ENCODE measurements at places on chromosomes 3 and 15.
A peak's percentile ranks its signal among the peaks of the same experiment; 100 is the strongest.

GRCh38 chr3:49649576-49649975, 24.6 kb upstream of the APEH start:
- no peak for DNase-seq

DNA sequence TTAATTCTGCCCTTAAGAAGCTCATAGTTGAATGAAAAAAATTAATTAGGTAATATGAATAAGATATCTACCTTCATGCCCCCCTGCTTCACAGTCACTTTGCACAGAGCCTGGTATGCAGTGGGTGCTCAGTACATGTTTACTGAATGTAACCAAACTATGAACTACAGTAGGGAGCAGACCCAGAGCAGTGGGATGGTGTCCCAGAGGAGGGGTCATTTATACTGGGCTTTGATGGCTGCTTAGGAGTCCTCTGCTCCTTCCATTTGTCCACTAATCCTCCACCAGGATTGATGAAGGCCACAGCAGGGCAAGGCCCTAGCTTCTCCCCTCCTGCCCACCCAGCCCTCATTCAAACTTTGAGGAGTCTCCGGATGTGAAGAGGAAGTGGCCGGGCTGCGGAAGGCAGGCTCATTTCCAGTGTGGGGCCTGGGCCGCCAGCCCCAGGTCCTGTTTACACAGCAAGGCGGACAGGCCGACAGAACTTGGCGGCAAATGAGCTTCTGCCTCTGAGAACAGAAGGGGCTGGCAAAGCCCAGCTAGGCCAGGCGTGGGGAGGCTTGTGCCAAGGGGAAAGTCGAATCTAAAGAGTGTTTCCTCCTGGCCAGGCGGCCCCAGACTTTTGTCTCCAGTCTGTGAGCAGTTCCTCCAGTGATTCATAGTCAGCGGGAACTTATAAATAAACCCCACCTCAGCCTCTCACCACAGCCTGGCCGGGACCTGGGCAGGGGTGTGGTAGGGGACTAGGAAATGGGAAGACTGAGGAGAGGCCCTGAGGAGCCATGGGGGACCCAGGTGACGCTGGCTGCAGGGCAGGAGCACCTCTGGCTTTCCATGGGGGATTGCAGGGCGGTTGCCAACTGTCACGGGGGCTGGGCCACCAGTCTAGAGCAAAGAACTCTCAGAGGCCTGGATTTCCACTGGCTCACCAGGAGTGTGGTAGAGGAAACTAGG, 51.6 kb upstream of the LCTL start:
- no peak for DNase-seq

DNA sequence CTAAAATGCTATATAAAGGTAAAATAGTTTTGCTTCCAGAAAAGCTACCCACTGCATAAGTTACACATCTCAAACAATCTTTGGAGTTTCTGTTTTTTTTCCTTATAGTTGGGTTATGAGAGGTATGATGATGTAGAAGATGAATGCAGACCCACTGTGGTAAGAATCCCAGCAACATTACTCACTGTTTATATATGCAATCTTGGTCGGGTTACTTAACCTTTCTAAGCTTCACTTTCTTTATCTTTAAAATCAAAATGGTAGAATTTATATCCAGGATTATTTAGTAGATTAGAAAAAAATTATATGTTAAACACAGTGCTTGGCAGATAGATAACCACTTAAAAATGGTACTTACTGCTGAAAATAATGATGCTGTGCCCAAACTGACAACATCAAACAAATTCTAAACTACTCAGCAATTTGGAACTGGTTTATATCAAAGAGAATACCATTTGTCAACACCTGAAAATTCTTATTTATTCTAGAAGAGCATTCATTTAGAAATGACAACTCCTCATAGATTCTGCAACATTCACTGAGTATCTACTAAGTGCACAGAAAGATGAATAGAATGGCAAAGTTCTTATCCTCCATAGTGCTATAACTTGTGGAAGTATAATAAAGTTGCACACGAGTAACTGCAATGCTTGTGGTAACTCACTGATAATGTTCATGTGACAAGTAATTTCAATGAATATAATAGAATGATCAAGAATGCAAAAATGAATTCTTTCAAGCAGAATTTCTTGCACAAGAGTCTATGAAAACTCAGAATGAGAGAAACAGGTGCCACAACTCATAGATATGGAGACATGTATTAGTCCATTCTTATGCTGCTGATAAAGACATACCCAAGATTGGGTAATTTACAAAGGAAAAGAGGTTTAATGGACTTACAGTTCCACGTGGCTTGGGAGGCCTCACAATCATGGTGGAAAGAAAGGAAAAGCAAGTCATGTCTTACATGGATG, 129.0 kb upstream of the SLC7A14 start:
- no peak for DNase-seq

- DNase-seq: no peak
Observed at GRCh38 chr15:83610132-83610531, 43.8 kb upstream of the ADAMTSL3 start.

DNA sequence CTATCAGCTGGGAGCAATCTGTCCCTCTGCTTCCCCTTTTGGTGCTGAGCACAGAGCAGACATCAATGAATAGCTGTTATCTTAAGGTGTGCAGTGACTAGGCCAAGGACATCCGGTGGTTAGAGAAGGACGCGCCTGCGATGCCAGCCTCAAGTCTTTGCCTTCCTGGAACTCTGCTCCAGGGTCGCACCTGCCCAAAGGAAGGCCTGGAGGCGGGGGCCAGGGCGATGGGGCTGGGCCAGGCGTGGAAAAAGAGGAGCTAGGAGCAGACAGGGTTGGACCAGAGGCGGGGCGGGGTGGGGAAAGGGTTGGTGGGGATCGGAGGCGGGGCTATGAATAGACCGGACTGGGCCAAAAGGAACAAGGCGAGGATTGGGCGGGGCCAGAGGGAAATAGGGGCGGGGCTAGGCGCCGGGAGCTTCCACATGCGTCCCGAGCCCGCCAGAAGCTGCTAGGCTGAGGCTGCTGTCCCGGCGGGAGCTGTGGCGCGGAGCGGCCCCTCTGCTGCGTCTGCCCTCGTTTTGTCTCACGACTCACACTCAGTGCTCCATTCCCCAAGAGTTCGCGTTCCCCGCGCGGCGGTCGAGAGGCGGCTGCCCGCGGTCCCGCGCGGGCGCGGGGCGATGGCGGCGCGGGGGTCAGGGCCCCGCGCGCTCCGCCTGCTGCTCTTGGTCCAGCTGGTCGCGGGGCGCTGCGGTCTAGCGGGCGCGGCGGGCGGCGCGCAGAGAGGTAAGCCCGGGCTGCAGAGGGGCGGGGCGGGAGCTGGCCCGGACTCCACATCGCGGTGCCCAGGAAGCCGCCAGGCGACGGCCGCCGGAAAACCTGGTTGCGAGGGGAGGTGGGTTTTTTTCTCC, at the start of gene CHRNA5:
TSS of gene CHRNA5 (plus strand) at position 424 of the 854 bp plus-strand sequence. CDS start at position 624, 200 bp downstream.
- DNase-seq: peak; percentile 5

DNA sequence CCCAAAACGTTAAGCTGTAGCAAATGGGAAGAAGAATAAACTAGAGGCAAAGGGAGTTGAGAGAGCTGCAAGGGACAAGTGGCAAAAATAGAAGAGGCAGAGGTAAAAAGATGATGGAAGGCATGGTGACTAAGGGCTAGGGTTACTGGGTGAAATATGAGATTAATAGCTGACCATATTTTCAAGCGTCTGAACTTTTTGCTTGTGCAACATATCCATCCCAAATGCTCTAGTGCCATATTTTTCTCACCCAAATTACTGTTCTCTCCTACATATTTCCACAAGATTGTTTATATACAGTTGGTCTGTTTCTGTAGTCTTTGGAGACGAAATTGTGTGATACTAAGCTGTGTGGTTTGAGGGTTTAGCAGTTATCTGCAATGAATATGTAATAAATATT, 145.5 kb downstream of the GMNC start:
- DNase-seq: no peak

- DNase-seq: no peak
Observed at GRCh38 chr3:145079436-145079835, 1081.5 kb downstream of the PLOD2 start.

DNA sequence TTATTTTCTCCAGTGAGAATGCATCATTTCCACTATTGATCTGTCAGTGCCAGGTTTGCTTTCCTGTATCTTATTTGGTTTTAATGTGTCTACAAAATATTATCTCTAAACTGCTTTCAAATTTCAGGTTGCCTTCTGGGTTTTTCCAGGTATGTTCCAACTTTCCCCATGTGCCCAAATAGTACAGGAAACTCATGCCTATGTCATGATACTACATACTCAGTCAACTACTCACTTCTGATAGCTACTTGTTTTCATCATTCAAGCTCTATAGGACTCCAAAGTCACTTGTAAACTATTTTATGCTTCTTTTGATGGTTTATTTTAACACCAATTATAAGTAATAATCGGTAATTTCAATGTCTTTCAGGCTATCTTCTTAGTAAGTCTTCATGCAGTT, 134.8 kb upstream of the TTC14 start:
- no peak for DNase-seq

- DNase-seq: no peak
Observed at GRCh38 chr15:29687204-29687815, 135.0 kb downstream of the TJP1 start.

GRCh38 chr3:196868297-196868661, 559 bp downstream of the SENP5 start:
- DNase-seq: no peak

DNA sequence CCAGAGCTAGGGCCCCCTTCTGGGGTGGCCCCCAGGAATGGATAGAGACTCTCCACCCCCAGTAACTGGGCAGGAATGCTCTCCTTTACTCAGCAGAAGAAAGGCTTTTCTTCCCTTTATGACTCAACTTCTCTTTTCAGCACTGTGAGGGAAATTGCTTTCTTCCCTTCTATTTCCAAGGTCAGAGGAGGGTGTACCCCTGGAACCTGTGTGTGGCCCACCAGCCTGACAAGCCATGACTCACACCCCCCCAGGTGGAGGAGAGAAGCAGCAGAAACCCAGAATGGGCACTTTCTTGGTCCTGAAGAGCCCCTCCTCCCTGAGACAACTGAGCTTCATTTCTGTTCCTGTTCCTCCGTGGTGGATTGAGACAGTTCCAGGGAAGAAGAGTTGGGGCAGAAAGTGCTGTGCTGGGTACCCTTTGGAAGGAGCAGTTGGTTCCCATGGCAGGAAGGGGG, 2.7 kb upstream of the ANKRD63 start:
- DNase-seq: no peak

GRCh38 chr3:17747174-17747889, 4.9 kb upstream of the TBC1D5 start:
- DNase-seq: no peak

GRCh38 chr3:127211118-127212060, 18.5 kb downstream of the PRR23E start:
- DNase-seq: no peak

DNA sequence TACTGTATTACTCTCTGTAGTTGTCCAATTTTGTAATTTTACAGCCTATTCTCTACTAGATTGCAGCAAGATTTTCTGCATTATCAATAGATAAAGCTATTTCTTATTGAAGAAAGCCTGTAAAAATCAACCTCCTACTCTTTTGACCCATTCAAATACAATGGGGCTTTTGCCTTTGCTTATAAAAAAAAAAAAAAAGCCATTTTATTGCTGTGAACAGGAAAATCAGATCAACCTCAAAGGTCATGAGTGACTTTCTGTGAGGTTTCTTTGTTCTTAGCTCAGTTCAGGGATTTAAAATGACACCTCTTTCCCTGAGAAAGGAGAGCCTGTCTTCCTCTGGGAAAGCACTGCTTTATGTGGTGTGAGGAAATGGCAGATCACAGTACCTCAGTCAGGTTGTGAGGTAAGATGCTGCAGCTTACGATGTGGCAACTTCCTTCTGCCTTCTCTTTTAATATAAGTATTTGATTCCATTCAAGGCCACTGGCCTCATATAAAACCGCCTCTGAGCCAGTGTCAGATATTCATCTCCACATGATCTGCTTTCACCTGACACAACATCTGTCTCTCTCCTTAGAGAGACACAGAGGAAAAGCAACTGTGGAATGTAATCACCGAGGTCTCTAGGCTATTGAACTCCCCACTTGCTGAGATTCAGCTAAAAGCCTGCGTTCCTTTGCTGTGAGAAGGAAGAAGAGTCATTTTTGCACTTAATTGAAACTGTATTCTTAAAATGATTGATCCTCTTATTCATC, 161.5 kb upstream of the MB21D2 start:
- DNase-seq: no peak

DNA sequence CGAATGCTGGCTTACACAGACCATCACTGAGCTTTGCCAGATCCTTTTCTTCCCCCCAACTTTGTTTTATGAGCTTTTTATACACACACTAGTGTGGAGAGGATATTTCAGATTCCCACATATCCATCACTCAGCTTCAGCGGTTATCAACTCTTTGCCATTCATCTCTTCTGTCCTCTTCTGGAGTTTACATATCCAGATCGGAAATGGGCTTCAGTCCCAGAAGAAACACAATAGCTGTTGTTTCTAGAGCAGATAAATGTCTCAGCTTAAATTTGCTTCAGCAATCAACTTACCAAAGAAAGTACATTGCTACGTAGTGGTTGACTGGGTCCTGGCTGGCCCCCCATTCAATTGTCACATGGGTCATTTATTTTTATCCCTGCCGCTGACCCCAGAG, 185.9 kb upstream of the BHLHE40 start:
- no peak for DNase-seq

GRCh38 chr3:48598323-48599076, 3.4 kb upstream of the COL7A1 start:
- no peak for DNase-seq

DNA sequence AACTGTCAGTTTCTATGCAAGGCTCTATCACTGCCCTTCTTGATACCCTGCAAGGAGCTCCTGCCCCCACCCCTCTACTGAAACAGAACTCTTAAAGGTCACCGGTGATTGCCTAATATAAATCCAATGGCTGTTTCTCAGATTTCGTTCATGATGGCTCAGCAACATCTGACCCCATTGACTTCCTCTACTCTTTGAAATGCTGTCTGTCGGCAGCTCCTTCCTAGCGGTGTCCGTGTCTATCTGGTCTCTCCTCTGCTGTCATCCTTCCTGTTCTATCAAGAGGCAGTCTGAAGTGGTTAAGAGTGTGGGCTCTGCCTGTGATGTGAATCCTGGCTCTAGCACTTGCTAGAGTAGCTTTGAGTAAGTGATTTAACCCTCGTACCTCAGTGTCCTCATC, 5.5 kb downstream of the TMEM266 start:
- no peak for DNase-seq

DNA sequence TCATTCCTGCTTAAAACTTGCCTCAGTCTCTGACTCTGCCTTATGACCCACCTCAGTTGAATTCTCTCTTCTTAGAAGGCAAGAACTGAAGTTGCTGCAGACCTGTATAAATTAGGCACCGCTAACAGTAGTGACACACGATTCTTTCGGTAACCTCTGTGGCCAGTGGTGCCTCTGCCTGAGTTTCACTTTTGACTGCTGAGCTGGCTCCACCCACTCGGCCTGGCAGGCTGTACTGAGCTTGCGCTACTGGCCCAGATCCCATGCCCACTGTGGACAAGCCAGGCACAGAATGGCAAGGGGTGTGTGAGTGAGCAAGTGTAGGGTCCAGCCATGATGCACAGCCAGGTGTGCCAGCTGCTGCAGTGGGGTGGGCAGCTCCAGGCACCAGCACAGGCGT, 19.1 kb upstream of the EIF1B start:
- no peak for DNase-seq

- peak; percentile 84 for DNase-seq
Observed at GRCh38 chr3:50337175-50337861, 3.3 kb downstream of the RASSF1 start.

GRCh38 chr3:170761103-170761502, 108.9 kb downstream of the RPL22L1 start:
- DNase-seq: no peak

- DNase-seq: no peak
Observed at GRCh38 chr3:18441551-18441950, 16.4 kb upstream of the SATB1 start.

- DNase-seq: no peak
Observed at GRCh38 chr15:84749111-84749991, 959 bp downstream of the ZNF592 start.
